ENCODE measurements at places on chromosomes 7 and 10. TPM values are rescaled to one million over a fixed set of nuclear protein-coding genes. Genes with fewer than 3 reads are reported as not detected.

Gene CPA5
- not detected for total RNA-seq

Gene LIPJ
- total RNA-seq: not detected

Gene SUN3
- not detected for total RNA-seq

Gene CALML5
- not detected for total RNA-seq

Gene FAM24B
- 0.50 TPM for total RNA-seq

Gene AKR1C4
- not detected for total RNA-seq

Gene ADAM22
- 17.9 TPM for total RNA-seq

Gene ASAH2
- total RNA-seq: 3.1 TPM

Gene PALD1
- 31.8 TPM for total RNA-seq

Gene PGAM2
- total RNA-seq: 1.4 TPM

Gene WASHC2C
- 33.8 TPM for total RNA-seq

Gene FAM241B
- total RNA-seq: 18.6 TPM

DNA sequence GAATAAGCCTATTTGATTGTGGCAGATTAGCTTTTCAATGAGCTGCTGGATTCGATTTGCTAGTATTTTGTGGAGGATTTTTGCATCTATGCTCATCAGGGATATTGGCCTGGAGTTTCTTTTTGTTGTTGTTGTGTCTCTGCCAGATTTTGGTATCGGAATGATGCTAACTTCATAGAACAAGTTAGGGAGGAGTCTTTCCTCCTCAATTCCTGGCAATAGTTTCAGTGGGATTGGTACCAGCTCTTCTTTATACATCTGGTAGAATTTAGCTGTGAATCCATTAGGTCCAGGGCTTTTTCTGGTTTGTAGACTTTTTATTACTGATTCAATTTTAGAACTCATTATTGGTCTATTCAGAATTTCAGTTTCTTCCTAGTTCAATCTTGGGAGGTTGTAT, 43.4 kb upstream of the KLF14 start:
- DNase-seq: no peak

DNA sequence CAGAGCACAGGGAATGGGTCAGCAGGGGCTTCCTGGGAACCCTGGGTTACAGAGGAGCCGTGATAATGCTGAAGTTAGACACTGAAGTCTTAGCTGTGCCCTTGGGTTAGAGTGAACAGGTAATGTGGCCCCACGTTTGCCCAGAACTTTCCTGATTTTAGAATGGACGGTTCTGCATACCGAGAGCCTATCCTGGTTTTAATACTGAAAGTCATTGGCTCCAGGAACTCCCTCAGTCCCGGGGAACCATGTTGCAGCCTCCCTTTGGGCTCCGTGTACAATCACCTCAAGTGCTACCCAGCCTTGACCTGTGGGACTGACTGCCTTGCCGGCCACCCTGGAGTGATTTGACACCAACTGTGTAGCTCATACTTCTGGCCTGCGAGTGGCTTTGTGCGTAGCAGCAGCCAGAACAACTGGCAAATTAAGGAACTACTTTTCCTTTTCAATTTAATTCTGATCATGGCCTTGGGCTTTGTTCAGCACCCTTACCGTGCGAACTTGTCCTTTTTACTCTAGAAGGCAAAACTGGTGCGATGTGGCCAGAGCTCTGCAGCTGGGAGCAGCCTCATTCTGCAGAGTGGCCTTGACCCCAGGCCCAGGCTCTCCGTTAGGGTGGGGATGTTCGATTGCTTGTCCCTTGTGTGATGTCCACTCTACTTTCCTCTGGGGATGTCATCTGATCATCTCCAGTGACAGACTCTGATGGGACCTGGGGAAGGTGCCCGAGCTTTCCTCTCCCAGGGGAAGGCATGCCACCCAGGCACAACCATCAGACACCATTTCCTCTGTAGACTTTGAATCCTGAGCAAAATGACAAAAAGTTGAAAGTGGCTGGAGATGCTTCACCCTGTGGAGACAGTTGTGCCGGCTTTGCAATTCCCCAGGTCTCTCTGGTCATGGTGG, 265.9 kb downstream of the GLRX3 start:
- no peak for DNase-seq

- no peak for DNase-seq
Measured at GRCh38 chr7:22559829-22560489, 60.0 kb upstream of the STEAP1B start.

DNA sequence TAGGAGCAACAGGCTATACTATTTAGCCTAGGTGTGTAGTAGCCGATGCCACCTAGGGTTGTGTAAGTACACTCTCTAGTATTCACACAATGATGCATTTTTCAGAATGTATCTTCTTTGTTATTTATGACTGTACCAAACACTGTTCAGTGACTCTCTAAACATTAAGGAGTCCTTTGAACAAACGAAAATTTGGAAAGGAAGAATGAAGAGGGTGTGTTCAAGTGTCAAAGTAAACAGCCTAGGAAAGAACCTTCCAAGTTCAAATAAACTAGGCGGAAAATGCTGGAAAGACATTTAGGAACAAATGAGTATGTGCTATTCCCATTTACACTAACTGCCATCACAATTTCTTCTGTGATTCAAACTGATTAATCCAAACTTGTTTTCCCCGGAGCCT, 142.4 kb downstream of the CHCHD3 start:
- DNase-seq: no peak

DNA sequence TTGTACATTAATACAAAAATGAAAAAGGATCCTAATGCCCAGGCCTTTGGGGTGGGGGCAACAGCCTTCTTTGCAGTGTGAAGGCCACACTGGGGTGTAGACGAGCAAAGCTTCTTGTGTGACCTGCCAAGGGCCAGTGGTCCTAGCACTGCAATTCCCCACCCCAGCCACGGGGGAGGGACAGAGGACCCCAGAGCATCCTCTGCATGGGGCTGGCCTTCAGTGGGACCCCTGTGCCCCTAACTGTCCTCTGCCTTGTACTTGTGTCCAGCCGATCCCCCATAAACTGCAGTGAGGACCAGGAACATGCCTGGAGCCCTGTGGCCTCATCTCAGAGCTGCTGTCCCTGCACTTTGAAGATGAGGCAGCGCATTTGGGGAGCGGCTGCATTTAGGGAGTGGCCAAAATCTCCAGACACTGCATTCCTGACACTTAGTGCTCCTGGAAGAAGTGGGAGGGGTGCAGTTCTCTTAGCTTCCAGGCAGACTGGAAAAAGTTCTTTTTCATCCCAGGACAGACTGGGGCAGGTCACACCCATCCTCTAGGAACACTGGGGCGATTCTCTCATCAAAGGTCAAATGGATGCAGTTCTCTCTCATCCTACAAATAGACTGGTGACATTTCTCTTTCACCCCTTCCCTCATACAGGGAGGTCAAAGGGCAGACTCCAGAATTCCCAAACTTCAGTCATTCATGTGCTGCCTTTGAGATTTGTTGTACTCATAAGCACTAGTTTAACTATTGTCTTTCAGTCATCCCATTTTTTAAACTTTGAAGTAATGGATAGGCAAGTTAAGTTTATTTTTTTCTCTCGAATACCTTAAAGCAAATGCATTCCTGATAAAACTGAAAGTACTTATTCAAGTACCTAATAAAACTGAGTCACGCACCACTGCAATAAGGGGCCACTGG, 922 bp upstream of the MYO1G start:
- DNase-seq: no peak

DNA sequence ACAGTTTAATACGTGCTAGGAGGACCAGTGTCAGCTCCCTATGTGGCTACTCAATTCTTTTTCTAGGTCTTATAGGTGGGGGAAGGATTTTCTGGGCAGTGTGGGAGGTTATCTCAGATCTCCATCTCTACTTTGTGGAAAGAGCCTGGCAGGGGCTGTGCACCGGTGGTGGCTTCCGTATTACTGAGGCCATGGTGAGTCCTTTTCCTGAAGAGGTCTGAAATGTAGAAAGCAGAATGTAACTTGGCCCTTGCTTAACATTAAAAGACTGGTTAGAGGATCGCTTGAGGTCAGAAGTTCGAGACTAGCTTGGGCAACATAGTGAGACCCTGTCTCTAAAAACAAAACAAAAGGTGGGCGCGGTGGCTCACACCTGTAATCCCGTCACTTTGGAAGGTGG, 2.7 kb upstream of the TPST1 start:
- no peak for DNase-seq

- DNase-seq: no peak
Measured at GRCh38 chr10:74507951-74508350, 318.4 kb upstream of the KAT6B start.

- no peak for DNase-seq
Measured at GRCh38 chr7:12524794-12525386, 45.6 kb upstream of the SCIN start.

DNA sequence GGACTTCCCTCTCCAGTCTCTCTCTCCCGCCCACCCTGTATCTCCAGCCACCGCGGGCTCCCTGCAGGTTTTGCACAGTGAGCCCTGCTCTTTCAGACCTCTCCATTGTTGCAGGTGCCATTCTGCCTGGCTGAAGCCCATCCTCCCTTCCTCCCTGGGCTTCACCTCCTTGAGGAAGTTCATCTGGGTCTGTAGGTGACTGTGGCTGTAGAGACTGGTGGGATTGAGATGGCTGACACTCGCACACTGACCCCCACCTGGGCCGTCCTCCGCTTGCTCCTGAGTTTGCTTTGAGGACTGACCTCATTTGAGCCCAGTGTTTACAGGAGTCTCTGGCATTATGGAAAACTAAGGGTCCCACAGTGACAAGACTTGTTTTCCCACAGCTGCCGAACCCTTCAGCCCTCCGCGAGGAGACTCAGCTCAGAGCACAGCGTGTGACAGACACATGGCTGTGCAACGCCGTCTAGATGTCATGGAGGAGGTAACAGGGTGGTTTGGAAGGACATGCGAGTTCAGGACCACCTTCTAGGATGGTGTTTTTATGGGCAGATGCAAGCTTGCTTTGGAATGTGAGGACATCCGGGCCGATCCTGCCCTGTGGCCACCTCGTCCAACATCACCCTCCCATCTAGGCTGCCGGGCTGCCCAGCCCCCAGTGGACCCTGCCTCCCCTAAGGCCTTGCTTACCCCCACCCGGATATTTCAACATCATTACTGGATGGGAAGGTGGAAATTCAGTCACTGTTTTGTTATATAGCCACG, 9.3 kb downstream of the PLAC9 start:
- DNase-seq: no peak

DNA sequence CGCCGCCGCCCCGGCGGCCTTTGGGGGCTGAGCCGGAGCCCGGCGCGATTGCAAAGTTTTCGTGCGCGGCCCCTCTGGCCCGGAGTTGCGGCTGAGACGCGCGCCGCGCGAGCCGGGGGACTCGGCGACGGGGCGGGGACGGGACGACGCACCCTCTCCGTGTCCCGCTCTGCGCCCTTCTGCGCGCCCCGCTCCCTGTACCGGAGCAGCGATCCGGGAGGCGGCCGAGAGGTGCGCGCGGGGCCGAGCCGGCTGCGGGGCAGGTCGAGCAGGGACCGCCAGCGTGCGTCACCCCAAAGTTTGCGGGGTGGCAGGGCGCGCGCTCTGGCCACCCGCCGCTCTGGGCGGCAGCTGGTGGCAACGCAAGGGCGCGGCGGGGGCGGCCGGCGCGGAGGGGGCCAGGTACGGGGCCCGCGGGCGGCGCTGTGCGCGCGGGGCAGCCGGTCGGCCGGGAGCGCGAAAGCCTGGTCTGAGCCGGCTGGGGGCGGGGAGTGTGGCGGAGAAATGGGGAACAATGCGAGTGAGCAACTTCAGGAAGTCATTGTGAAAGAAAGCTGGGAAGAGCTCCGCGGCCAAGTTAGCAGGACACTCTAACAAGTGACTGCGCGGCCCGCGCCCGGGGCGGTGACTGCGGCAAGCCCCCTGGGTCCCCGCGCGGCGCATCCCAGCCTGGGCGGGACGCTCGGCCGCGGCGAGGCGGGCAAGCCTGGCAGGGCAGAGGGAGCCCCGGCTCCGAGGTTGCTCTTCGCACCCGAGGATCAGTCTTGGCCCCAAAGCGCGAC, at the start of gene IKZF1:
Gene IKZF1 (plus strand): TSS at position 588 of the 782 bp plus-strand sequence. CDS start 14,346 bp downstream, outside the sequence.
- no peak for DNase-seq

DNA sequence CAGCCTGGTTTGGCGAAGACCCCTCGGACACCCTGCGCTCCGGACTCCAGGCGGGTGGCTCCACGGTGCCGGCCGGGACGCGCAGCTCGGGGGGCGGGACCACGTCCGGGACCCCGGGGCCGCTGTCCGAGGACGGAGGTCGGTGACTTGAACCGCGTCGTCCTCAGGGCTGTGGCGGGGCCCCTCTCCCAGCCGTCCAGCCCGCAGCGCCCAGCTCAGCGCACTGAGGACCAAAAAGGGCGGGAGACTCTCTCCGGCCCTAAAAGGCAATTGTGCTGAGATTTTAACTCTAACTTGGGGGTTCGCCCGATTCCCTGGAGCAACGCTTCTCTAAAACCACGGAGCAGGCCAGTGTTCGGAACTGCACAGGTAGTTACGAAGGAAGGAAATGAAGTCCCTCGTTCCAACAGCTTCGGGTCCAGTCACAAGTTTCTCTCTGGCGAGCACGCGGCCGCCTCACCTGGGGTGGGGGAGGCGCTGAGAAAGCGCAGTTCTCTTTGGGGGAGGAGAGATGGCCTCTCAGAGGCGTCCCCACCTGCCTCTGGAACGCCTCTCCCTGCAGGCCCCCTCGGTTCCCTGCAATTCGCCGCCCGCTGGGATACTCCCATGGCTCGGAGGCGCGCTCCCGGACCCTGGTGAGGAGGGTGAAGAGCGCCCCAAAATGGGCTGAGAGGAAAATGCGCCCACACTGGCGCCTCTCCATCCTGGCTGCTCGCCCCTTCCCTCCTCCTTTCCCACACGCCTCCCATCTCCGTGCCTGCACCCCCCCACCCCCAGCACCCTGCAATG, 352.7 kb downstream of the DNAJB6 start:
- DNase-seq: no peak

DNA sequence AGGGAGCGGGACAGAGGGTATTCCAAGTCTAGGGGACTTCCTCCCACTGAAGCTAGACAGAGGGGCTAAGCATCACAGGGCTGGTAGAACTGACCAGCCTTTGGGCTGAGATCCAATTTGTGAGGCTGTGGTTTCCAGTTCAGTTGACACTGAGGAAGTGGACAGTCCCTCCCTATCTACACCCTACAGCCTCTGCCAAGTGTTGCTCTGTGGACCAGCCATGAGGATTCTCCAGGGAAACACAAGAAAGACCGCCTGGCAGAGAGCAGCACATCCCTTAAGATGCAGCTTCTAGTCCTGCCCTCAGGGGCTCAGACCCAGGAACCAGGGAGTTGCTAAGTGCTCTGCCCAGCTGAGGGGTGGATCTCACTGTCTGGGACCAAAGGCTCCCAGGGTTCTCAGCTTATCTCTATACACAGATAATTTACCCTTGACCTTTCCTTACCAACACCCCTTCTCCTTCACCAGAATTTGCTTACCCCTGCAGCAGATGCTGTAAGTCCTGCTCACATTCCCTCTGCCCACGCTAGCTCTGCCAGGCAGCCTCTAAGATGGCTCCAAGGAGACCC, 252.0 kb downstream of the SKIDA1 start:
- no peak for DNase-seq

GRCh38 chr10:110865186-110865808, 6.4 kb upstream of the PDCD4 start:
- DNase-seq: no peak

GRCh38 chr7:33326485-33326848, 197.1 kb downstream of the BBS9 start:
- no peak for DNase-seq

All from H1 (cell line).